Stimulated activated CD4-positive, alpha-beta T cell treated with anti-CD3 and anti-CD28 coated beads, Interleukin-15, amount 100 ng/mL, for 48 hours (primary cell): ENCODE measurements at places on chromosomes 3 and 15.
A peak's percentile ranks its signal among the peaks of the same experiment; 100 is the strongest.

- no peak for DNase-seq
Observed at GRCh38 chr3:76310089-76310488, 524.7 kb upstream of the ZNF717 start.

- peak; percentile 89 for DNase-seq
Observed at GRCh38 chr3:52455283-52456168, at the start of gene NISCH. Gene NISCH (plus strand): TSS chr3:52455604. CDS start chr3:52455642, 38 bp downstream.

DNA sequence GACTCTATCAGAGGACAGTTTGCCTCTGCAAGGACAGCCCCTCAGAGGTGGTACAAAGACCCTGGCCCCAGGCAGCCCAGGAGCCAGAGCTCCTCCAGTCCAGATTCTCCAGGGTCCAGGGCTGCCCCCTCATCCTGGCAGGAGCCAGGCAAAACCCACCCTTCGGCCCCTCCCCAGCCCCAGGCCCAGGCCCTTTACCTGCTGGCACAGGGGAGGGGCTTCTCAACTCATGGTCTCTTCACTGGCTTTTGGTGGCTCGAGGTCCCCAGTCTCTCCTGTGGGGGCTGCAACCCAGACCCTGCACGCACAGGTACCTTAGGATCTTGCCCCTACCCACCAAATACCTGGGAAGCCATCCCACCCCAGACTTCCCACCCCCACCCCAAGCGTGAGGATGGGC is 8.5 kb downstream of the NEIL1 start:
- DNase-seq = no peak

DNA sequence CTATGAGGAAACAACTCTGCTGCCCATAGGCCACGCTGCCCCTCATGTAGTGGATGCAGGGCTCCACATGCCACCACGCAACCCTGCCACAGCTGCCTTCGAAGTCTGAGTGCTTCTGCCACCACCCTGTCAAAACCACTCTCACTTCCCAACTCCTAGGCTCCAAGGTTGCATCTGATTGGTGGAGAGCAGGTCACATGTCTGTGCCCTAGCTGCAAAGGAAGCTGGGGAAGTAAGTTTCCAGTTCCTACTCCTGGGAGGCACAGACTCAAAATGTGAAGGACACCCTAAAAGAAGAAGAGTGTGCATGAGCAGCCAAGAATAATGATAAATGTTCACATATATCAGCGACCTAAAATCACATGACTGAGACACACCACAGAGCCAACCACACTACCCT is 31.9 kb upstream of the TICRR start:
- DNase-seq = no peak

- no peak for DNase-seq
Observed at GRCh38 chr3:21991061-21991460, 240.1 kb upstream of the ZNF385D start.

DNA sequence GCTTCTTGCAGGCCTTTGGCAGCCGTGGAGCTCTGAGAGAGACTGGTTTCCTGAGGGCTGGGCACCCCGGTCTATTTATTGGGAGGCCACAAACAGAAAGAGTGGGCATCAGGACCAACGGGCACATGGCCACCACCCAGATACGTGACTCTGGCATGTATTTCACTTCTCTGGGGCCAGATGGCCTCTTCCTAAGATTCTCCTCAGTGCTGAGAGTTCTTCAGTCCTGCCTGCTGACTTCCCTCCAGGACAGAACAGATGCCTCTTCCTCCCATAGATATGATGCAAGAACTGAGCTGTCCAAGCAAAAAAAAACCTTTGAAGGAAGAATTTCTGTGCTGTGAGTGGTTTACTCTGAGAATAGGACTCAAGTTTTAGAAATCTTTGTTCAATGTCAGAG is 107.7 kb downstream of the IGF2BP2 start:
- DNase-seq = no peak

DNA sequence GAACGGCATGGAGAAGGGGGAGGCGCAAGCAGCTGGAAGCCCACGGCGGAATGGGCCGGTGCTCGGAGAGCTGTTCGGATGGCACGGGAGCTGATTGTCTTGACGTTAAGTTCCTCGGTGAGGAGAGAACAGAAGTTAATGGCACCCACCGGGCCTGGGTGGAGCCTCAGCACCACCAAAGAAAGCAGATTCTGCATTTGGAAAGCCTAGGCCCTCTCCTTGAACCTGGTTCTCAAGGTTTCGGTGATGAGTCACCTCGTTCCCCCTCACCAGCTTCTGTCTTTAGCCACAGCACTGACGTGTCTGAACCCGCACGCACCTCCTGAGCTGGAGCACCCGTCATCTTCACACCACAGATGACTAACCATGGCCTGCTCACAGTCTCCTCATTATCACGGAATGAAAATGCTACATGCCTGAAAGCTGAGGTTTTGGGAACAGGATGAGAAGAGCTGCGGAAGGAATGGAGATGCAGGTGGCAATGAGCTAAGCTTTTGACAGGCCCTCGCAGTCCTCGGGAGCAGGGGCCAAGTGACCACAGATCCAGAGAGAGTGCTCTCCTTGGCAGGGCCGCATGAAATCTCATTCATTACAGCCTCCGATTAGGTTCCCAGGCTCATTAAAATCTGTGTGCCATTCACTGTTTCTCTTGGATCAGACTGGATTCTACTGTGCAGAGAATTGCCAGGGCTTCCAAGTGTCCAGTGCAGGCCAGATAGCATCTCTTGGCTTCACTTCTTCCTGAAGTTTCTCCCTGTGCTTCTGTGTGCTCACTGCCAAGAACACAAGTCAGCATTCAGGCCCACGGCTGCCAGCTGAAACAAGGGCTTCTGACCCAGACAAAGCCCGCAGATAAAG is 96.3 kb upstream of the DLG1 start:
- DNase-seq = peak; percentile 41

DNA sequence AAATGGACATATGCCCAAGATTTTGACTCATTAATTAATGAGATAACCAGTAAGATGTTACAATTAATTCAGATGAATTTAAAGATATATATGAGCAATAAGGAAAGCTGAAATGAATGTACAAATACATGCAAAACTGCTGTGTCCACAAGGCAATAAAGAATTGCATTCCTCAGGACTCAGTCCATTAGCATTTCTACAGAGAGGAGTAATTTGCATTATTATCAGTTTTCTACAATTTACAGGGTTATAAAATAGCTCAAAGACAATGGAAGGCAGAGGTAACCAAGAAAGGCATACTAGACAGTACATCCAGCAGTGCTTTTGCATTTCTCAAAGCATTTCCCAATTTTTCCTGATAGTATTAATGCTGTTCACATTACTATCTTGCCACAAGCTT is 377.1 kb upstream of the GOLIM4 start:
- no peak for DNase-seq

- no peak for DNase-seq
Observed at GRCh38 chr3:126025862-126026261, 56.9 kb downstream of the ROPN1B start.

DNA sequence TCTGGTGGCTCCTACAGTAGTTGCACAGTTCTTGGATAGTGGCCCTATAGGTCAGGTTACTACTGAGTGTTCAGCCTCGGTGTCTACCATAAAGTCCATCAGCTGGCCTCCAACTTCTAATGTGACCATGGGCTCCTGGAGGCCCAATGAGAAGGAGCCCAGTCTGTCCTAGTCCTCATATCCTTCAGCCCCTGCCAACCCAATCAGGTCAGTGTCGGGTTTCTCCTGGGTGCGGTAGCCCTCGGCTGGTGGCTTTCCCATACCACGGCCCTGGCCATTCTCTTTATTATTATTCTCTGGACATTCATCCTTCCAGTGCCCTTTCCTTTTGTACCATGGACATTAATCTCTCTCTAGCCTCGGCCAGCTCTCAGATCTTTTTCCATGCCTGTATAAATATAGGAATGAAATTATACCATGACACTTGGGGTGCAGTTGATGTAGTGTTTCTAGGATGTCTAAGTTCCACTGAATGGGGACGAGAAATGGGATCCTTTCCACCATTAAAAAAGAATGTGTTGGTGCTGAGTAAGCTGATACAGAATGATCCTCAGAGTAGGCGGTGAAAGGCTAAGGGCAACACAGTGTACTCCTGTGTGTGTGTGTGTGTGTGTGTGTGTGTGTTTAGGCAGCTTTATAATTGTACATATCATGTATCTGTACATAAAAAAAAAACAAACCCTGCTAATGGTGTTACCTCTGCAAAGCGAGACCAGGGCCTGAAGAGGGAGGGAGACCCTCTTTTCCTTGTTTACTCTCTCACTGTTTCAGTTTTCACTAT is 19.3 kb upstream of the NOX5 start:
- no peak for DNase-seq

DNA sequence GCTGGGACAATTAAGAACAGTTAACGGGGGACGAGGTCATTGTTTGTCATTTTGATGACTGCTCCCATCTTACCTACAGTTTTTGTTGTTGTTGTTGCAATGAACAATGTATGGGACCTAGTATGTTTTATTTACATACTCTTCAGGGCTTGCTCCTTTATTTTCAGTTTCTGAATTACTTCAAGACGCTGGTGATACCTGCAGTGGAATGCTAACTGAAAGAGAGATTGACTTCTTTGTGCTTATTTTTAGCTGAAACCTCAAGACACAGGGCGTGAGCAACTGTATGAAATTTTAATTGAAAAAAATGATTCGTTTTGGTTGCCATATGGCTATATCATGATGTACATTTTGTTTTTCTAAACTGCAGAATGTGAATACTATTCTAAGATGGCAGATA is 297.9 kb downstream of the EDEM1 start:
- DNase-seq = no peak

- DNase-seq = no peak
Observed at GRCh38 chr15:92870010-92870591, 30.0 kb upstream of the CHD2 start.

DNA sequence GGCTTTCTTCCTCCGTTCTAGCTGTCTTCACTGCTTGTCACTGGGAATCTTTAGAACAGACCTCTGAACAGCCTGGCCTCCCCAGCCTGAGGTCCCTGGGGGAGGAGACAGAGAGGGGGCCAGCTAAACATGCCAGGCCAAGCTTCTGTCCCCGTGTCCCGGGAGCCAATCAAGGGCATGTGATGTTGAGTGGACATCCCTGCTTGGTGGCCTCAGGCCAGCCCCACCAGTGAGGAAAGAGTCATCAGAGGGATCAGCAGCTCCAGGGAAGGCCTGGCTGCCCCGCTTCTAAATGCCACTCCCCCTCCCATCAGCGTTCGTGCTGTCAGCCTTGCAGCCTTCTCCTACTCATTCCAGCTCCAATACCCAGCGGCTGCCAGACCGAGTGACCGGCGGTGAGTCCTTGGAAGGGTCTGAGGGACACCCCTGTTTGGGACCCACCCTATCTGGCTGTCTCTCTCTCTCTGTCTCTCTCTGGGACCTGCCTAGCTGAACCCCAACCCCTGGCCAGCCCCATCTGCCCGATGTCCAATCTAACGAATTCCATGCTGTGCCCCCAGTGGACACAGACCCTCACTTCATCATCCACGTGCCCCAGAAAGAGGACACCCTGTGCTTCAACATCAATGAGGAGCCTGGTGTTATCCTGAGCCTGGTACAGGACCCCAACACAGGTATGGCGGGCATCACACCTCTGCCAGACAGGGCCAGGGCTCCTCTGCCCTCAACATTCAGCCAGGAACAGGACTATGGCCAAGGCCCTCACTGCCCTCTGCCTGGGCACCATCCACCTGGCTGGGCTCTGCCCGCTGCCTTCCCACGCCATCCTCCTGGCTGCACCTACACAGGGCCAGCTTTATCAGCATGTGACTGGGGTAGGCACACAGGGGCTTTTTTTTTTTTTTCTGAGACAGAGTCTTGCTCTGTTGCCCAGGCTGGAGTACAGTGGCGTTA is 6.6 kb upstream of the ITIH3 start:
- no peak for DNase-seq

- no peak for DNase-seq
Observed at GRCh38 chr3:102532901-102533300, 98.1 kb downstream of the ZPLD1 start.

DNA sequence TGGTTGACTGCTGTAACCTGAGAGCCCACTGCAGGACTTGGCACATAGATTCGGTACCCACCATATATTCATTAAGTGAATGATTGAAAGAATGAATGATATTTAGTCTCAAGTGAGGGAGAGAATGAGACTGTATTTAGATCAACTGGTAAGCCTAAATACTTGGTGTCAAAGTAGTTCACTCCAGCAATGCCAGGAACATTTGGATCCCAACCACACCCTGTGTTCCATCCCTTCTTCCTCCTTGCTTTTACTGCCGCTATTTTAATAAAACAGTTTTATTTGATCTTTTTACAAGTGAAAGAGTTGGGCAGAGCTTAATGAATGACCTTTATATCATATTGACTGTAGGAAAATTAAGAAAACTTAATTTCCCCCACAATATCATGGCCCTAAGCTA is 473.6 kb upstream of the CBLB start:
- no peak for DNase-seq

DNA sequence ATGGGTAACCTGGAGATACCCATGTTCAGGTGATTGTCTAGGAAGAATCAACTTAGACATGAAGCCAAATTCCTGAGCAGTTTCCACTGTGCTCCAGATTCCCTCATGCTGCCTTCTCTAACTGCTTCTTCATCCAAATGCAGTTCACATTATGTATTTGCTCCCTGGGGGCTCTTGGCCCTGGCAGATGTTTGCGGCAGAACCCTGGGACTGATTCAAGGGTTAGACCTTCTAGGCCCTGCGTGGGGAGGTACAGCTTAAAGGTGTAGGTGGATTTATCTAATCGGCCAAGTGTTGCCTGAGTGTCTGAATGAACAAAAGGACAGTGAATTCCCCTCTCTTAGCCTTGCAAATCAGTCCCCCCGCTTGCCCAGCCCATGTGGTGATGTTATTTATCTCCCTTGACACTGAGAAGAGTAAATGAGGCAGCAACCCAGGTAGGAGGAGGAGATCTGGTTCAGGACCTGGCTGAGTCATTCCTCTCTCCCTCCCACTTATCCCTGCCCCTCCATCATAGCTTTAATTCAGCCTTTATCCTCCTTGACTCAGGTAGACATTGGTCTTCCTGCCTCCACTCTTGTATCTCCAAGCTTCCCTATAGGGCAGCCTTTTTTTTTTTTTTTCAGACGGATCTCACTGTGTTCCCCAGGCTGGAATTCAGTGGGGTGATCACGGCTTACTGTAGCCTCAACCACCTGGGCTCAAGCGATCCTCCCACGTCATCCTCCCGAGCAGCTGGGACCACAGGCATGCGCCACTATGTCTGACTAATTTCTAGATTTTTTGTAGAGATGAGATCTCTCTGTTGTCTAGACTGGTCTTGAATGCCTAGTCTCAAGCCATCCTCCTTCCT is 54.8 kb downstream of the MAGEF1 start:
- DNase-seq = peak; percentile 15

DNA sequence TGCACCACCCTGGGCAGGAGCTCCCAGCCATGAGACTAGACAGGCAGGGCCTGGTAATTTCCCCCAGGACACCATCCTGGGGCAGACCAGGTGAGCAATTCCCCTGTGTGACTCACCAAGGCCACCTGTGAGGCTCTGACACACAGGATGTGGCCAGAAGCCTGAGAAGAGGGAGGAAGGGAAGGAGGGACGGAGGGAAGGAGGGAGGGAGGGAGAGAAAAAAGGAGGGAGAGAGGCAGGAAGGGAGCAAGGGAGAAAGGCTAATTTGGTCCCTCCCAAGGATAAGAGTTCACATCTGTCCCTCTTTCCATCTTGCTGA is 25.9 kb downstream of the WNT7A start:
- DNase-seq = no peak

GRCh38 chr15:34043391-34043790 is 4.4 kb upstream of the AVEN start:
- DNase-seq = no peak
